ENCODE measurements at places on chromosomes 3 and 15.

DNA sequence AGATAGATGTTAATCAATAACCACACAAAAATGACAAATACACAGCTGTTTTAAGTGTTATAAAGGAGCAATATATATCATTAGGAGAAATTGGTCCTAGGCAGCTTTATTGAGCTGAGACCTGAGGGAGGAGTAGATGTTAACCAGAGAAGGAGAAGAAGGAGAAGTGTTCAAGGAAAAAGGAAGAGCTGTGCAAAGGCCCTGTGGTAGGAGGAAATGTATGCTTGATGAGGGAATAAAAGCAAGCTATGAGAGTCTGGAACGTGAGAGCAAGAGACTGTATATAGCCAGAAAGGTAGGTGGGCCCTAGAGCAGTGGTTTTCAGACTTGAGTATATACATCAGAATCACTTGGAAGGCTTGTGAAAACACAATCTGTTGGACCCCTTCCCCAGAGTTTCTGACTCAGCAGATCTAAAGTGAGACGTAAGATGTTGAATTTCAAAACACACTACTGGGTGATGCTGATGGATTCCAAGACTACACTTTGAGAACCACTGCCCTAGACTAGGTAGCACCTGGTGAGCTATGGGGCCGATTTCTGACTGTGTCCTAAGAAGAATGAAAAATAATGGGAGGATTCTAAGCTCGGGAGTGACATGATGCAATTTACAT is 342.3 kb upstream of the ADAMTS9 start:
- DNase-seq, result no peak

DNA sequence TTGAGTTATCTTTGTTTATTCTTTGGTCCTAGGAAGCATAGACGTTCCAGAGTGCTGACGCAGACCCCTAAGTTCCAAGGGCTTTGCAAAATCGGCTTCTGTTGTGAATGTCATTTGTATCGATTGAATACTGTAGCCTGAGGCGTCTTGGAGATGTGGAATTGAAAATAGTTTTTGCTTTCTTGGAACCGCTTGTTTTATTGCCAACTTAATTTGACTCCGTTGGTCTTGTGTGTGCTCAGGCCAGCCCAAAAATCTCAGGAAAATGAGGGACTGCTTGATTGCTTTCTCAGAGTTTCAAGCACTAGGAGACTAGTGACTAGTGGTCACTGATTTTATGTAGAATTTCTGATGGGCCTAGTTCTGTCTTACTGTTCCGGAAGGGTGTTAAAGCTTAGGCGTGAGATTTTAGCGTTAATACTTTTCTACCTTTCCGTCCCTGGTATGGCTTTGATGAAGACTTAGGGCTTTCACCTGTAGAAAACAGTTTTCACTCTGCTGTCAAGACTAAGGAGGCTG is 263 bp upstream of the UTS2B start:
- no peak for DNase-seq

GRCh38 chr15:84009616-84010015 is 226.0 kb upstream of the GOLGA6L4 start:
- no peak for DNase-seq

GRCh38 chr3:8784676-8785435 is 15.4 kb upstream of the OXTR start:
- no peak for DNase-seq

- no peak for DNase-seq
These were observed 36.5 kb downstream of the HCN4 start for GRCh38 chr15:73331991-73332925.

- DNase-seq, result no peak
These were observed 28.6 kb upstream of the ST8SIA2 start for GRCh38 chr15:92365084-92365483.

DNA sequence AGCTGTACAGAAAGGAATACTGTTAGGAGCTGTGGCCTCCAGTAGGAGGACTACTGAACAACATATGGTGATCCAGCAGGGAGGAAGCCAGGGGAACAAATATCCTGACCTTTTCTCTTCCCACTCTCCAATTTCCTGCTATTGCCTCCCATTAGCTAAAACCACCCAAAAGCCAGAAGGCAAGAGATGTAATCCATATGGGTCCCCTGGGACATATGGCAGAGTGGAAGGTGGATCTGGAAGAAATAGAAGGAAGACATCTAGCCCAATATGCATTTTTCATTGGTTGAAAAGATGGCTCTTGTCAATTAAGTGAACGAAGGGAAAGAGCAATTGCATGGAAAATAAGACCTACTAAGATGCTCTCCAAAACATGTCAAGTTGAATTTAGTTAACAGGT is 167.2 kb downstream of the CNTN3 start:
- no peak for DNase-seq

GRCh38 chr3:36201546-36201945 is 178.8 kb upstream of the STAC start:
- no peak for DNase-seq

- DNase-seq, result no peak
These were observed 13.7 kb downstream of the SH3BP5 start for GRCh38 chr3:15318661-15319060.

GRCh38 chr3:154120961-154121700 is at the start of gene ARHGEF26:
Gene ARHGEF26 (plus strand): TSS chr3:154121390. CDS start chr3:154121993, 603 bp downstream.
- DNase-seq, result peak; percentile 61

- DNase-seq, result no peak
These were observed 390.6 kb upstream of the WNT5A start for GRCh38 chr3:55877703-55878102.

DNA sequence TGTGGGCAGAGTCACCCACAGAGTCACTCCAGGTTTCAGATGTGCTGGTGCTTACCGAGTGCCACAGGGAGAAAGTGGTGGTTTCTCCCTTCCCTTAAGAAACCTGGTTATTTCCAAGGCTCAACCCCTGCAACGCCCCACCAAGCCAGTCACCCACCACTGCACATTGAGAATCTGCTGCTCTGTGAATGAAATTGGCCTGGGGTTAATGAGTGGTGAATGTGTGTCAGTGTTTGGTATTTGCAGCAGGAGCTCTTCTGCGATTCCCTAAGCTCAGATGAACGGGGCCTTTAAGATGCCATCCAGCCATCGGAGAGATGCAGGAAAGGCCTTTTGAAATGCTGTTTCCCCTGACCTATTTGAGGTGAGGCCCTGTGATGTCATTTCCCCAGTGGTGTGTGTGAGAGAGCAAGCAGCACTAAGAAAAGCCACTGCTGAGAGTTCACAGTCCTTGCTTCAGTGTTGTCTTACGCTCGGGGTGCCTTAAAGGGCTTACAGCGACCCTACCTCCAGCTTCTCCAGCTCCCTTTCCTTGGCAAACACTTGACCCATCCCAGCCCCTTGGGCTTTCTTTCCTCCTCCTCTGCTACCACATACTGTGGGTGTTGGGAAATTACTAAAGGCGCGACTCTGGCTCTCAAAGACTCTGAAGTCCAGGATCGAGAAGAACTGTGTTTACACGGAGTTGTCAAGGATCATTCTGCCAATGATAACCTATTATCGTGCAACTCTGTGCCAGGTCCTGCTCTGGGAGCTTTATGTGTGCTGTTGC is 68.9 kb downstream of the SMAD3 start:
- DNase-seq, result no peak

DNA sequence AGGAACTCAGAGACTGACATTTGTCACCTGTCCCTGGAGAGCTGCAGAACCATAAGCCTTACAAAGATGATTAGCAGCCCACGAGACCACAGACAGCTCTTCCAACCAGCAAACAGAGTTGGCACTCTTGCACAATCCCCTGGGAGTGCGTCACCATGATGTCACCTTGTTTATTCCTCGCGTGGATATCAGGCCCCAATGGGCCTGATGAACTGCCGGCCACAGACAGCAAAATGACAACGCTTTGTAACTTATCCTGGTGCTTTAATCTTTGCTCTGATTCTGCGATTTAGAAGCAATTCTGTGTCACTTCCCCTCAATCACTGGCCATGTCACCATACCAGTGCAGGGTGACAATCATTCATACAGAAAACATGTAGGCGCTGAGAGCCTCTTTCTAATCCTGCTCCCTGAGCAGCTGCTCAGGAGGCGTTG is 89.2 kb downstream of the TAMM41 start:
- DNase-seq, result no peak

GRCh38 chr3:106381286-106381938 is 512.6 kb upstream of the CBLB start:
- DNase-seq, result no peak

DNA sequence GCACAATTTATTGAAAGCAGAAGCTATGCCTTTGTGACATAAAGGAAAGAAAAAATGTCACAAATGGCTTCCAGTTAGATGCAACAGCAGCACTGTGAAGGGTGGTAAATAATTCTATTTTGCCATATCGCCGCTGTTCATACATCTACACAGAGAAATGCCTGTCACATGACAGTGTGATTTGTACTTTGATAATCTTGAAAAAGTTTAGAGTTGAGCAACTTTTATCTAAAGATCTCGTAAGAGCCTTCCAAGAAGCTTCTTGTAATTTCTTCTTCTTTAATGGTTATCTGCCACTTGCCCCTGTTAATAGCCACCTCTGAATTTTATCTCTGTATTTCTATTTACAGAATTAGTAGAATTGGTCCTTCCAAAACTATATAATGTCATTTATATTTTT is 192.3 kb downstream of the ATP8B4 start:
- DNase-seq, result no peak

- DNase-seq, result no peak
These were observed 105.2 kb upstream of the RNF7 start for GRCh38 chr3:141632779-141633374.

GRCh38 chr3:194749631-194750490 is 64.2 kb downstream of the FAM43A start:
- DNase-seq, result no peak

DNA sequence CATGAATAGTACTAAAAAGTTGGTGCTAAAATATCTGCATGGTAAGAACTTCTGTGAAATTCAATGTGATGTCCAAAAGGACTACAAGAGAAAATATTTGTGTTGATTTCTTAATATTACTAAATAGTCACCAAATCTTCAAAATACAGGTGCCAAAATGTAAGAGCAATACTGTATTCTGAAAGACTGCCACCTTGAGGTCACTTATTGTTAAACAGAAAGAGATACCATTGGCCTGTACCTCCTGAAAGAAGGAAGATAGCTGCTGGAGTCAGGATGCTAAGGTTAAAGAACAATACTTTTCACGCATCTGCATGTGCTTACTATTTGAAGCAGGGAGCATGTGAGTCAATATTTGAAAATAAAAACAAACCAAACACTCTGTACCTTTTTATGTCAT is 72.0 kb upstream of the LSAMP start:
- no peak for DNase-seq

DNA sequence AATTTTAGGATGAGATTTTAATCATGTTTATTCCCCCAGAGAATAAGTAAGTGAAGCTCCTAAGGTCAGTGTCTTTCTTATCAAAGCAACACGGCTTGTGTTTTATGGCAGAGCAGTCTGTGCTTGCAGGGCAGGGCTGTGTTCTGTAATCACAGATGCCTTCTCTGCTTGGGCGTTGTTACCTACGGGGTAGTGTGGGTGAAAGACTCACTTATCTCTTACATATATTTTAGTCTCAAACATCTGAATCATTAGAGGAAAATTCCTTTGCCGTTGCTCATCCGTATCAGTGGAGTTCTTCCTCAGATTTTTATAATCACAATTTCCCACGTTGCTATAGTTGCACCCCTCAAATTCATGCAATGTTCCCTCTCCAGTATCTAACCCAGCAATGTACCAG is 271.7 kb upstream of the MEIS2 start:
- no peak for DNase-seq

DNA sequence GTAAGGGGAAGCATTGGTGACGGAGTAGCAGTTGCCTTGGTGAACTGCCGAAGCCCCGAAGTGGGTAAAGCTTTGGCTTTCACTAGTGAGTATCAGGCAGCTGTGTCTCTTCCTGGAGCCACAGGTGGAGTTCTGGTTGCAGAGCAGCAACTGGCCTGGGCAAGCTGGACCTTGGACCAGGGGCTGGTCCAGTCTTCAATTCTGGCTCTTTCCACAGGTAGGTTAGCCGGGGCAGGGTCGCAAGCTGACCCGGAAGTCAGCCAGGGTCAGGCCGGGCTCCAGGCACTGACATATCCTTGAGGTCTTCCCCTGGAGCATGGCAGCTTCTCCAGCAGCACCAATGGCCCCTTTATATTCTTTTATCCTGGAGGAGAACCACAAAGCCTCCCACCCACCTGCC is 73.2 kb downstream of the TMEM44 start:
- DNase-seq, result no peak

GRCh38 chr3:192249516-192249915 is 477.8 kb downstream of the FGF12 start:
- no peak for DNase-seq

DNA sequence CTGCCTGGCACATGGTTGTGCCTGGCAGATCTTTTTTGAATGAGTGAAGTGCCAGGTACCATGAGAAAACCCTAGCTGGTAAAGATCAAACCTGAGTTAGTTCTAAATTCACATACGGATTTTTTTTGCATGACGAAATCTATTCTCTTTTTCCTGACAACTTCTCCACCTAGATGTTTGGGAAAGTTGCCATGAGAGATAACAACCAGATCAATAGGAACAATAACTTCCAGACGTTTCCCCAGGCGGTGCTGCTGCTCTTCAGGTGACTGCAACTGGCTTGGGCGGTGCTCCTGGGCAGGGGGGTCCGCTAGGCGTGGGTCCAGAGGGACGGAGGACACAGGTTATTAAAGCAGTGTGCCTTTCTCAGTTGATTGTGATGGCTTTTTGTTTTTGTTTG is 71.8 kb downstream of the CHDH start:
- no peak for DNase-seq

DNA sequence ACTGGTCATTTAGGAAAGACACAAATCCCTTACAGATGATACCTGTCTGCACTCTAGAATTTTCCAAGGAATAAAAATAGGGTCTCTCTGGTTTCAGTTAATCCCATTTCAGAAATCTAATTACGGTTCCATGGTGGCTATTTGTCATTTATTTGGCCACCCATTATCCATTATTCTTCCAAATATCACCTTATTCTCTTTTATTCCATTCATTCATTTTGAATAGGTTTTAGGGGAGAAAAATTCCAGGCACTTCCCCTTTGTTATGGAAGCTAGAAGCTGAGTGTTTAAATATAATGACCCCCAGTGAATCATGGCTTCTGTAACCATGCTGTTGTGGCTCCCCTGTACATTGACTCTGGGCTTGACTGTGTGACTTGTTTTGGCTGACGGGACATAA is 420.8 kb upstream of the DPH6 start:
- no peak for DNase-seq
